BJ (cell line): ENCODE measurements at places on chromosomes 16 and 17. TPM values are rescaled to one million over a fixed set of nuclear protein-coding genes. Genes with fewer than 3 reads are reported as not detected.

GRCh38 chr16:26951950-26952349 is 114.8 kb upstream of the C16orf82 start:
- no peak for DNase-seq

DNA sequence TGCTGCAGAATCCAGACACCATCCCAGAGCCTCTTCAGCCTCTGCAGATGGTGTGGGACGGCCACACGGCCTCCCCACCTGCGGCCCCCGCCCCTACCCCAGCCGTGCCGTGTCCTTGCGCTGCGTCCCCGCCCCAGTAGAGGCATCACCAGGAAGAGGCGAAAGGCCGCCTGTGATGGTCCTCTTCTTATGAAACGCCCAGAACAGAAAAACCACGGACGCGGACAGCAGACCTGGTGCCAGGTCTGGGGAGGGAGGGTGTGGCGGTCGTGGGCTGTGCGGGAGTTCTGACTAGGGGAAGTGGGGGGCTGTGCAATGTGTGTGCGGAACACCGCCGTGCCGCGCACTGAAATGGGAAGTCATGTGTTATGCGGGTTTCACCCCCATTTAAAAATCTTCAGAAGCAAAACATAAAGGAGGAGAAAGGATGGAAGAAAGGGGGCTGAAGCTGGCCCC is 25.5 kb downstream of the ACSF3 start:
- DNase-seq = no peak

DNA sequence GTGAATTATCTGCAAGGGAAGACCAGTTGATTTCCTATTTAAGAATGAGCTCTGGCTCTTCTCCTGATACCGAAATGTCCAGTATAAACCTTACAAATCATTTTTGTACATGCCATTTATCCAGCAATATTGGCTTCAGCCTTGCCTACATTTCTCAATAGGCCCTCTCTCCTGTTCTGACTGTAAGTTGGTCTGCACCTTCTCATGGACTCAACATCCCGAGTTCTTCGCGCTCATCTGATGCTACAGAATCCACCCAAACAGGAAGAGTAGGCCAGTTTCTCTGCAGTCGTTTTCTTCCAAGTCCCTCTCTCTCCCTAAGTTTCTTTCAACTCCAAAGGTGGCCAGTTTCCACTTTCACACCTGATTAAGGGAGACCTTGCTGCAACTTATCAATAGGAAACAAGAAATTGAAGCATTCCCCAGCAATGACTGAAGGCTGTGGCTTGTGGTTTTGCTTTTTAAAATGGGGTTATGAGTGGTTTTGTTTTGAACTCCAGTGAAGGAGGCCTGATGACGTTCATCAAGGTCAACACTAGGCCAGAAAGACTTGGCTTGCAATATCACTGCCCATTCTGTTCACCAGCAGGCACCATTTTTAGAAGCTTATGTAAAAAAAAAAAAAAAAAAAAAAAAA is 383.0 kb downstream of the MAF start:
- DNase-seq = no peak

DNA sequence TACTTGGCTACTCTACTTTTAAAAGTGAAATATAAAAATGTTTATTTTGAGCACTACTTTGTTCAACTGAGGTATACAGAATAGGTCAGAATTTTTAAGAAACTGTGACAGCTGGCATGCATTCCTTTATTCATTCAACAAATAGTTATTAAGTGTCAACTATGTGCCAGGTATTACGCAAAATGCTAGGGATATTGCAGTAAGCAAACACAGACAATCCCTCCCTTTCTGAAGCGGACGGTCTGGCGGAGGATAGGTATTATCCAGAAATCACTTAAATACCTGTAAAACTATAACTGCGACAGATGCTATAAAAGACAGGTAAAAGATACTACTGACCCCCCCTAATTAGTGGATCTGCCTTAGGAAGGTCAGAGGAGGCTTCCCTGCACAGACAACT is 26.1 kb downstream of the METTL16 start:
- no peak for DNase-seq

- no peak for DNase-seq
These were observed 504.3 kb downstream of the XYLT1 start for GRCh38 chr16:16966439-16966838.

- no peak for DNase-seq
These were observed 20.2 kb downstream of the ZNRF1 start for GRCh38 chr16:75019007-75019406.

GRCh38 chr17:75901727-75902126 is 3.0 kb downstream of the MRPL38 start:
- no peak for DNase-seq

DNA sequence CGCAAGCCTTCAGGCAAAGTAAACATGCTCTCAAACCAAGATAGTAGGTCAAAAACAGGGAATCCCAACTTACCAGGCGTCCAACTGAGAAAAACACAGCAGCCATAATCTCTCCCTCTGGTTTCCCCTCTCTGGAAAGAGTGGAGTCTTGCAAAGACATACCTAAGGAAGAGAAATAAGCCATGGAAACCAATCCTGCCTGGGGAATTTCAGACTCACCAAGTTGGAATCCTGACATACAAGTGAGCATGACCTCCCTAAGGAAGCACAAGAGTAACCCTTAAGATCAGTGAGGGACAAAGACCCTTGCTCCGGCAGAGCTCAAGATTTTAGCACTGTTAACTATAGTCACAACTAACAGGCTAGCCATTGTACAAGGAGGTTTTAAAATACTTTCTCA is 4.1 kb downstream of the ZNF624 start:
- no peak for DNase-seq

DNA sequence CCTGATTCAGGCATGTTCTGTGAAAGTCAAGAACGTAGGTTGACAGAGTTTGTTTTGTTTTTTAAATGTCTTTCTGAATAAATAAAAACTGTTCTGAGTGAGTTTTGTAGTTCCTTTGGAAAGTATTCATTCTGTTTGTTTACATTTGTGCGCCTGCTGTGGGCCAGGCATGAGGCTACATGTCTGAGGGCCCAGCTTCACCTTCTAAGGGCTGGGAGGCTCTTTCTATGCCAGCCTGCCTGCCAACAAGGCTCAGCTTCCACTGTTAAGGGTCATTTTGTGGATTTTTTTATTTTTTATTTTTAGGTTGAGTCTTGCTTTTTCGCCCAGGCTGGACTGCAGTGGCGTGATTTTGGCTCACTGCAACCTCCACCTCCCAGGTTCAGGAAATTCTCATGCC is 6.1 kb downstream of the WWOX start:
- no peak for DNase-seq

DNA sequence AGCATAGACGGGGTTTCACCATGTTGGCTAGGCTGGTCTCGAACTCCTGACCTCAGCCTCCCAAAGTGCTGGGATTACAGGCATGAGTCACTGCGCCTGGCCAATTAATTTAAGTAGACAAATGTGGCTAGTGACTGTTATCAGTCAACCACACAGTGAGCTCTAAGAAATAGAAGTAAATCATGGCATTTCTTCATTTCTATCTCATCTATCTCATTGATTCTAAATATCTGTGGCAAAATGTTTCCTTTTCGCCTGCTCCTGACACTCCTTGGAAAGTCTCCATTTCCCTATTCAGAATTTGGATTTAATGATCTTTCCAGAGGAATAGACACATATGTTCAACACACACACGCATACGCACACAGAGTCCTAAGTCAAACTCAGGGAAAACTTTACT is 81.3 kb downstream of the HIC1 start:
- DNase-seq = no peak

GRCh38 chr16:16196099-16196498 is 27.2 kb downstream of the ABCC6 start:
- DNase-seq = no peak

Gene CCDC154
- polyA plus RNA-seq = 0.04 and 0.23 TPM in 2 replicates

Gene ENPP7
- not detected in 2 replicates for polyA plus RNA-seq
